ENCODE measurements at places on chromosomes 4 and X.

GRCh38 chr4:6148506-6149205 lies 51.7 kb downstream of the JAKMIP1 start:
- DNase-seq, result no peak

GRCh38 chr4:78629991-78630541 lies 78.5 kb downstream of the ANXA3 start:
- DNase-seq, result no peak

- DNase-seq, result no peak
Measured at GRCh38 chr4:1451752-1452122, 45.5 kb upstream of the NKX1-1 start.

DNA sequence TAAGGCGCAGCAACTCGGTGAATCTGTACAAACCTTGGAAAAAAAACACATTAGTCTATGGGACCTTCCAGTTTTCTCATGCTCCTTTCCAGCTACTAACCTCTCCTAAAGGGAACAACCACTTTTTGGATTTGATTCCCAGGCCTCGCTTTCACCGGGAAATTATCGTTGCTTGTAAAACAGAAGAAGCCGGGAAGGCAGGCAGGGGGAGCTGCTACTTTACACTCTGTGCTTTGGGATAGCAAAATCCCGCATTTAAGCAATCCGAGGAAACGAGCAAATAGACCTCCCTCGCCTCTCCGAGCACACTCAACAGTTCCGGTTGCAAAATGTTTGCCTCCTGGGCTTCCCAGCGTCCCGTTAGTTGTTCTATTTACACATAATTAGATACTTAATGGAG lies 1.2 kb downstream of the CD38 start:
- no peak for DNase-seq

GRCh38 chr4:17765514-17766286 lies 15.7 kb downstream of the FAM184B start:
- DNase-seq, result no peak

- DNase-seq, result no peak
Measured at GRCh38 chr4:182306792-182307507, 63.7 kb downstream of the TENM3 start.

GRCh38 chrX:18348047-18348446 lies 6.4 kb downstream of the SCML2 start:
- DNase-seq, result no peak

DNA sequence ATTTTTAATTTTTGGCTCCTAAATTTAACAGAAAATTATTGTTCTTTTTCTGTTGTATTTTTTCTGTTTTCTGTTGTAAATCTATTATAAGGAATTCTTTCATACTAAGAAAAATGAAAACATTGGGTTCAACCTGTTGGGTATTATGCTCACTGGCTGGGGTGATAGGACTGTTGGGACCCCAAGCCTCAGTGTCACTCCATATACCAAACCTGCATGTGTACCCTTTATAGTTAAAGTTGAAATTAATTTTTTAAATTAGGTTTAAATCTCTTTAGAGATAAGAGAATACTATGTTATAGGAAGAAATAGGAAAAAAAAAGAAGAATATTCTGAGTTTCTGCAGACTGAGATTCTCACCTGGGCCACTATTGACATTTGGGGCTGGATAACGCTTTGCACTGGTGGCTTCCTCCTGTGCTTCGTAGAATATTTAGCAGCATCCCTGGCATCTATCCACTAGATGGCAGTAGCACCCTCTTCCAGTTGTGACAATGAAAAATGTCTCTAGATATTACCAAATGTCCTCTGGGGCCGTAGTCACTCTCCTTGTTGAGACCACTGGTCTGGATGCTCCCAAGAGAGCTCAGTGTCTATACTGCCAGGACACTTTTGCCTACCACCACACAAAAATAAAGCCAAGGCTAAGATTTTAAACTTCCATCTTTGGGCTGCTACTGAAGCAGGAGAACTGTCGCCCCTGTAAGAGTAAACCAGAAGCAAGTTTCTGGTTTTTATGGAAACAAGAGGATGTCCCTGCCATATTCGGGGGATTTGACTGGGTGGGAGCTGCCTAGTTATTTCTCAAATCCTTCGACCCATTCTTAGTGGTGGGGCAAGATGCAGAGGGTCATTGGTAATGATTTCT lies 22.4 kb upstream of the CLTRN start:
- DNase-seq, result peak; percentile 36

DNA sequence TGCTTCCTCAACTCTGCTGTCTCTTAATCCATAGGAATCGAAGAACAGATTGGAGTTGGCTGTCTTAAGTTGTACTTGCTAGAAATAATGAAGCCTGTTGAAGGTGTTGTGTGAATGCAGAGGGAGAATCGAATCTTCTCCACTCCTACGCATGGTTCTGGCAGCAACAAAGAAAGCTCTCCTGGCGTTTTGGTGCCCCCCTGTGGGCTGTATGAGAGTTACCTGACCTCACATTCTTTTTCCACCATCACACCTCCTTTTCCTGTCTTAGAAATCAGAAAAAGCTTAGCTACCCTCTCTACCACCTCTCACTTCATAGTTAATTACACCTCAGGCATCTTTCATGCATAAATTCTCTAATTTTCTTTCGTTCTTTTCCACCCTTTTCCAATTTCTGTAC lies 16.3 kb downstream of the KLF8 start:
- peak; percentile 20 for DNase-seq

GRCh38 chr4:13378973-13379759 lies 105.0 kb downstream of the RAB28 start:
- peak; percentile 25 for DNase-seq

DNA sequence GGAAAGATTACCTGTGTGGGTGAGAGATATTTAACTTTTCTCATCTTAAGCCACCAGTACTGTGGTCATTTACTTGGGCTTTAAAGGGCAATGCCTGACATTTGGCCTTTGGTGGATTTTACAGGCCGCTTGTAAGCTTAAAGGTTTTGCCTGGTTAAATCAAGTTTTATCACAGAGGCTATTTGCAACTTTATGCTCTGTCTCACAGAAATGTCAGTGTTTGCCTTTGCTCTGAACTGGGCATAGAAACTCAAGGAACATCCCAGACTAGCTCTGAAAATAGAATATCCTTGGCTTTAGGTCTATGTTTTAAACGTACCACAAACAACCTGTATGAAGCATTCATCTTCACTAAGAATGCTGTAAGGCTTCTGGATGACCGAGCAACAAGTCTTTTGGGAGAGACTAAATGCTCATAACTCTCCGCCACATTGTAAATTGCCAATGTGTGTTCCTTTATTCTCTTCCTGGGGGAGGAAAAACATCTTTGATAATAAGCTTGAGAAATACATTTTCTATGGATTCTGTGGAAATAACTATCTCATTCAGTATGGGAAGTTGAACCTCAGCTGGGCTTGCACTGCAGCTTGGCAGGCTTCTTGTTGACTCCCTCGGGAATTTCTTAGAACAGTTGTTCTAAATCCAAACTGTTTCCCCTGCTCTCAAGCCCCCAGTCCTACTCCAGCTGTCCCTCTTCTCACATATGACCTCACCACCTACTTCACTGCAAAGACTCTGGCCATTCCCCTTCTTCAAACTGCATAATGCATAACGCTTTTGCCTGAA lies 105.8 kb upstream of the WDR44 start:
- no peak for DNase-seq

DNA sequence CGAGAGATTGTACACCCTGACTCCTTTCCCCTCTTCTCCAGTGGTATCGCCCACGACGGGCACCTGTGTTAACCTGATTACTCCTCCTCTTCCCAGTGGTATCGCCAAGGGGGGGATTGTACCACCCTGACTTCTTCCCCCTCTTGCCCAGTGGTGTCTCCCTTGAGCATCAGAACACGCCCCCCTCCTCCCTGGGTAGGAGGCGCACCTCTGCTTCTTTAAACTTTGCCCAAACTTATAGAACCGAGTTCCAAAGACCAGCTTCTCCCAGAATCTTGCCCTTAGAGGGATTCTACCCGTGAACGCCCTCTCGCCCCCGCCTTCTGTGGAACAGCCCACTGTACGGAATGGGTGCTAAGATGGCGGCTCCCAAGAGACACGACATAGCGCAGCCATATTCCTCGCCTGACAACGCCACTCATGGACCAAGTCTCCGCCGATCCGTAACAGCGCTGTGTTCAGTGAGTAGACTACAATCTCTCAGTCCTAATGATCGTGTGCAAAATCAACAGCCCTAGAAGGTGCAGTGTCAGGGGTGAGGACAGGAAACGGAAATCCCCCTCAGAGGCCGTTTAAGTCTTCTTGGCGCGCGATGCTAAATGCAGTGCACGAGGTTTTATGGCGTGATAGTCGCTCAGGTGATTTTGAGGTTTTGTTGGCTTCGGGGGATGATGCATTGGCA lies 4.2 kb upstream of the ZNF157 start:
- peak; percentile 73 for DNase-seq

DNA sequence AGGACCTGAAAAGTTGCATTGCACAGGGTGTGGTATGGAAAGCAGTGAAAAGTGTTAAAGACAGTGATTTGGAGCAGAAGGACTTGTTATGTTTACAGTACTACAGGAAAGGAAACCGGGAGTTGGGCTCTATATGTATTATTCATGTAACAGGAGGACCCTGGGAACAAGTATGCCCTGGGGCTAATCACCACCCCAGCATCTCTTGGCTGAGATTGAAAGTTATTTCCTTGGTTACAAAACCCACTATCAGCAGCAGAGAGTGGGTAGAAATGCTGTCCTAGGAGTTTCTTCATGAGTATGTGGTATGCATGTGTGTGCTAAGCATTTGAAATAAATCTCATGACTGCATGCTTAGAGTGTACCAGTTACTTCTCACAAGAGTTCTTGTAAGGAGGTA lies 46.9 kb downstream of the STK32B start:
- DNase-seq, result no peak

GRCh38 chr4:169934794-169935429 lies 91.3 kb downstream of the MFAP3L start:
- DNase-seq, result no peak

DNA sequence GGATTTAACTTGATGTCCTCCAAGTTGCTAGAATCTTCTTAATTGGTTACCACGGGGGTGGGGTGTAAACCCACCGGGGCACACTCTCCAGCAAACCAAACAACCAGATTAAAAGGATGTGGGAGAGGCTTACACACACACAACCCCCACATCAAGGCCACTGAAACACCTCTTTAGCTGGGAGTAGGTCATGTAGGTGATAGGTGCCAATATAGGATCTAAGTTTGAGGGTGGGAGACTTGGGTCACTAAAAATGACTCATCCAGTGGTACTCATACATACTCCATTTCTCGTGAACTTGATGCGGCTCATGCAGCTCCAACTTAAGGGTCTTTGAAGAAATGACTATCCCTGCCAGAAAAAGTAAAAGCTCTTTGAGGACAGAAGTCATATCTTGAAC lies 20.5 kb upstream of the CD40LG start:
- DNase-seq, result no peak

GRCh38 chr4:186653969-186654368 lies 69.7 kb downstream of the FAT1 start:
- no peak for DNase-seq

GRCh38 chrX:129825746-129826505 lies 17.8 kb downstream of the ZDHHC9 start:
- no peak for DNase-seq

DNA sequence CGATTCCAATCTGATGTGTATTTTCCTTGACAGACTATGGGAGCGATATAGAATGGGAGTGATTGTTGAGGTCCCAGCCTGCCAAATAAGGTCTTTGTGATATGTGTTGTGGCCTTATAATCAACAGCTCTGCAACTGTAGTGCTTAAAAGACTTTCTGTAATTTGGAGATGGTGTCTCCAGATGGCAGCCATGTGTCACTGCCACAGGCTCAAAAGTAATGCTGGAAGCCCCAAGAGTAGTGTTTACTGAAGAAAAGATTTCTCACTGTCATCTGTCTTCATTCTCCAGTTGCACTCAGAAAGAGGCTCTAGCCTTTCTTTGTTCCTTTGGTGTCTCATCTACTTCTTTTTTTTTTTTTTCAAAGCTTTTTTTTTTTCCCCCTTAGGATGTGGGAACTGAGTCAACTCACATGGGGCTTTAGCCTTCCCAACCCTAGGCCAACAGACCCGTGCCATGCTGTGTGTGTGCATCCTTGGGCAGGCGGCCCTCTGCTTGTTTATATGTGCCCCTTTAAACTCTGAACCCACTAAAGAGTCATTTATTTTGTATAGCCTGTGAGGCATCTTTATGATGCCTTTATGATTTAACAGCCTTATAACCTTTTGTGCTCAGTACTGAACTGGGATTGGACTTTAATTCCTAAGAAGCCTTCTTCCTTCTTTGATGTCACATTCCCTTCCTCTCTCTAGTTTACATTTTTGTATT lies 15.6 kb downstream of the SRPX2 start:
- no peak for DNase-seq
